ENCODE measurements at places on chromosomes 3 and 15.

GRCh38 chr3:23762214-23762613, 43.5 kb upstream of the UBE2E1 start:
- no peak for DNase-seq

DNA sequence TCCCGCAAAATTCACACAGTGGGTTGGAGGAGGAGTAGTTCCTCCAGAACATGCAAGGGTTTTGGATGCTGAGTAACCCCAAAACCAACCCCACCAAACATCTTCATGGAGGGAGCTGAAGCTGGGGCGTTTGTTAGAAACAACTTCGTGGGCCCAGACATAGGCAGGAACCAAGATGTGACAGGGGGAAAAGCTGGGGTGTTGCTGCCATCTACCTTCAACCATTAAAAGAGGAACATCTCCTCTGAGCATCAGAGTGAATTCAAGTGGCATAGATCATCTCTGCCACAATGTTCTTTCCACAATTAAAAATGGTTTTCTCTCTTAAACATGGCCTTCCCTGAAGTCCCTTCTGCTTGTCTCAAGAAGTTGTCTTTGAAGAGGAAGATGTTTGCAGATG, 20.5 kb downstream of the SIDT1 start:
- DNase-seq, result no peak

- DNase-seq, result no peak
Measured at GRCh38 chr15:60528530-60528929, 49.6 kb upstream of the ICE2 start.

DNA sequence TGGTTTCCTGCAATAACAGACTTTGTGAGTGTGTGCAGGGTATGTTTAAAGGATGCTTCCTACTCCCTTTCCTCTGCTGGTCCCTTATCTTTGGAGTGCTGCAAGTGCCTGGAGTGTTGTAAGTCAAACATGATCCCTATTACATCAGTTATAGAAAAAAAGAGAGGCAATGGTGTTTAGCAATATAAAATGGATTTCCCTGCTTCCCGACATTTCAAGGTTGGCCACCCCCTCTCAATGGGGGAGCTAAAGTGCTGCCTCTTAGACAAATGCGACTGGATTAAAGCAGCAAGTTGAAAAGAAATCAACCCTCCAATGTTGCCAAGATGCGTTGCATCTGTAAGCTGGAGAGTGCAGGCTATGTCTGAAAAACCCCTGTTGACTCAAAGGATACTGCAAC, 203.1 kb upstream of the WNT5A start:
- no peak for DNase-seq

- DNase-seq, result no peak
Measured at GRCh38 chr15:63371297-63371918, 10.2 kb downstream of the CA12 start.

DNA sequence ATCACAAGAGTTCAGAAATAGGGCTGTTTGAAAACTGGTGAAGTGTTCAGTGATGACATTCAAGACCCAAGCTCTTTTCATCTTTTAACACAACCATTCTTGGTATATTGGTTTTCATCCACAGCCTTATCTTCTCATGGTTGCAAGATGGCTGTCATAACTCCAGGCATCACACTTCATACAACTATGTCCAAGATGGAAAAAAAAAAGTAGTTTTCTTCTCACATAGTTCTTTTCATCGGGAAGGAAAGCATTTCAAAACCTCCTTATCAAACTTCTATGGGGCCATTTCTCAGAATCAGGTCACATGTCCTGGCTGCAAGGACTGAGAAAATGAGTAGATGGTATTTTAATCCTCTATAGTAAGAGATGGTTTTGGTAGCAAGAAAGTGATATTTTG, 21.1 kb upstream of the MFSD1 start:
- no peak for DNase-seq

Measured in SK-N-MC (cell line).